Esophagus (tissue), 2 donors: ENCODE measurements at places on chromosomes 4 and X. TPM values are rescaled to one million over a fixed set of nuclear protein-coding genes. Genes with fewer than 3 reads are reported as not detected.

The ANOS1 gene
- polyA plus RNA-seq: 0.55 TPM

The H2BW2 gene
- polyA plus RNA-seq: not detected

The POU4F2 gene
- polyA plus RNA-seq: not detected

The CAPN6 gene
- 1.3 TPM for polyA plus RNA-seq

The KLHL4 gene
- polyA plus RNA-seq: 0.06 TPM

The RPS6KA6 gene
- polyA plus RNA-seq: 0.53 TPM
